ENCODE measurements at places on chromosomes 4 and X.

- no peak for DNase-seq
These were observed 295.1 kb upstream of the TEX13A start for GRCh38 chrX:105515561-105515960.

DNA sequence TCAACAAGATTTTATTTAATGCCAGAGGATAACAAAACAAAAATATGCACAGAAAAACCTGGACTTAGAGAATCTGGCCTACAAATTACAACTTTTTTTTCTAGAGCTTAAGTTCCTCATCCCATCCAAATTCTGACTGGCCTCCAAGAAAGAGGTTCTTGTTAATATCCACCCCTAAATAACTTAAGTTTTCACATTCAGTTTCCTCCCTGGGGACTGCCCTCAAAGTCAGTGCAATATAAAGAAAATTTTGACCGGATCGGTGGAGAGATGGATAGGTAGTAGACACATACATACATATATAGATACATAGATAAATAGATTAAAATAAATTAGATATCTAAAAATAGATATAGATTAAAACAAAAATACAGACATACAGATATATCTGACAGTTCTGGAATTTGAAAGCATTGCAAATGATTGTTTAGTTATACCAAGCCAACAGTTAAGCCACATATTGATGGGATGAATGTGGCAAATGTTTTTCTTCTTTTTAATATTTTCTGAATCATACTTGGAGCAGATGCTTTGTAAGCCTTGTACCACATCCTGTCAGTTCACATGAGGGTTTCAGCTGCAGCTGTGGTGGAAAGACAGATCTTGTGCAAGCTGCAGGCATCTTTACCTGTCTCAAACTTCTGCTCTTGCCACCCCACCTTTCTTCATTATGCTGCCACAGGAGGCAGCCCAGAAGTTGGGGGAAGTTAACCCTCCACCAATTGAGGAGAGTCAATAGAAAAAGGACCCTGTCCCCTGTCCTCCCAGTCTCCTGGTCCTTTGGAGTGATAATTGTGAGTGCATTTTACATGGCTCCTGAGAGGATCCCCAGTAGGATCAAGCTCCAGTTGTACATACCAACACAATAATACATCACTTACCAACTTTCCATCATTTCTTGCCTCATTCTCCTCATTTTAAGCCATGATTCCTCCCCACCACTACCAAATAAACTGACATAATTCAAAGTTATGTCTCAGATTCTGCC lies 58.5 kb upstream of the PRDM8 start:
- DNase-seq = peak; percentile 76

- no peak for DNase-seq
These were observed 127.2 kb downstream of the CHRNA9 start for GRCh38 chr4:40462326-40462725.

GRCh38 chr4:90951037-90951436 lies 823.8 kb downstream of the CCSER1 start:
- peak; percentile 39 for DNase-seq

- peak; percentile 9 for DNase-seq
These were observed 1.3 kb downstream of the SH3TC1 start for GRCh38 chr4:8200302-8200975.

DNA sequence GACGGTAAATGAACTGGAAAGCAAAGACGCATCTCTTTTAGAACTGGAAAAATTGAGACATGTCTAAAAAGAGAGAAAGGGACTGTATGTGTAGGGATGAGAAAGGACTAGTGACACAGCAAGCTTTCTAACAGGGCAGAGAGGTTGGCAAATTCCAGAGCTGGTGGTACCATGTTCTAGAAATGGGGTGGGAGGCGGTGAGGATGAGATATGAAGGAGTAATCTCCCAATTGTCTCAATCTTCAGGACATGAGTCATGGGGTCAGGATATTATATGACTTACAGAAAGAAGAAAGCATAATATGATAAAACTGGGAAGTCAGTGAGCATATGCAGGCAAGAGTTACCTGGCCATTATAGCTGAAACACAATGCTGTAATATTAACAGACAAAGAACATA lies 14.2 kb downstream of the TAB3 start:
- DNase-seq = no peak

DNA sequence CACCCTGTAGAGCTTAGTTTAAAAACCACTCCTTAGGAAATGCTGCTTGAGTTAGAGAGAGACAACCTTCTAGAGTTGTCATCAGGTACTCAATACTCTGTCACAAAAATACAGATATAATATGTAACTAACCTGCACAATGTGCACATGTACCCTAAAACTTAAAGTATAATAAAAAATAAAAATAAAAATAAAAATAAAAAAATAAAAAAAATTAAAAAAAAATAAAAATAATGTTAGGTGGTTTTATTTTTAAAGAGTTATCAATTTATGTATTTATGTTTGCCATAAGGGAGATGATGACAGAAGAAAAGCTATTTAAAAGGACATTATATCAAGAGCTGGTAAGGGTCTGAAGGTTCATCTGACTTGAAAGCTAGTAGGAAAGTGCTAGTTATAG lies 397.9 kb downstream of the TMA16 start:
- no peak for DNase-seq
